RPMI7951 (cell line): ENCODE measurements at places on chromosomes 6 and 20. TPM values are rescaled to one million over a fixed set of nuclear protein-coding genes. Genes with fewer than 3 reads are reported as not detected.

GRCh38 chr20:41902346-41902745, 284.2 kb upstream of the CHD6 start:
- no peak for DNase-seq

- no peak for DNase-seq
Observed at GRCh38 chr6:103140308-103141027, 1719.3 kb downstream of the HACE1 start.

DNA sequence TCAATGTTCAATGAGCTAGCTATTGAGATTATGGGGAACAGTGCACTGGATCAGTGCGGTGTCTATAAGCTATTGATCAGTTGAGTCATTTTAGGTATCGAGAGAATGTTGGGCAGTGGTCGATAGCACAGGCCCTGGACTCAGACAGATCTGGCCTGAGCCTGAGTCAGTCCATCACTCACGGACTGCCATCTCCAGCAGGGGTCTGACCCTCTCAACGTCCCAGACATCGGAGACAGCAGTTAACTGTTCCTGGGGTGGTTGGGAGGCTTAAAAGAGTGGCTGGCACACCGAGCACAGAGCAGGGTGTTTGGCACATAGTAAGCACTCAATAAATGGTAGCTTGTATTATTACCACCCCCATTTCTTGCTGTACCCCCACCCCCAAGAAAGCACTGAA, 9.3 kb downstream of the EYA2 start:
- DNase-seq: no peak

- no peak for DNase-seq
Observed at GRCh38 chr6:111646942-111647341, 41.3 kb upstream of the TRAF3IP2 start.

- DNase-seq: peak; percentile 17
Observed at GRCh38 chr20:50855498-50856474, 60.9 kb downstream of the BCAS4 start.

ZBTB22 gene
- total RNA-seq: 10.7 TPM in 2 replicates

GRCh38 chr6:29678114-29678513, 2.8 kb downstream of the ZFP57 start:
- DNase-seq: no peak

- DNase-seq: no peak
Observed at GRCh38 chr6:111736005-111736608, 130.4 kb upstream of the TRAF3IP2 start.
